B cell (primary cell): ENCODE measurements at places on chromosomes 12 and 14. TPM values are rescaled to one million over a fixed set of nuclear protein-coding genes. Genes with fewer than 3 reads are reported as not detected.

GRCh38 chr14:70416338-70416724 is 559 bp downstream of the SYNJ2BP start:
- H3K27ac ChIP-seq = peak overlapping the region; percentile 68
- peaks cover 2% of the 10 kb centered on the region for H3K36me3 ChIP-seq
- DNase-seq = no peak
- H3K4me3 ChIP-seq = peak overlapping the region; percentile 93
- no peaks in the 10 kb centered on the region for H3K27me3 ChIP-seq

DNA sequence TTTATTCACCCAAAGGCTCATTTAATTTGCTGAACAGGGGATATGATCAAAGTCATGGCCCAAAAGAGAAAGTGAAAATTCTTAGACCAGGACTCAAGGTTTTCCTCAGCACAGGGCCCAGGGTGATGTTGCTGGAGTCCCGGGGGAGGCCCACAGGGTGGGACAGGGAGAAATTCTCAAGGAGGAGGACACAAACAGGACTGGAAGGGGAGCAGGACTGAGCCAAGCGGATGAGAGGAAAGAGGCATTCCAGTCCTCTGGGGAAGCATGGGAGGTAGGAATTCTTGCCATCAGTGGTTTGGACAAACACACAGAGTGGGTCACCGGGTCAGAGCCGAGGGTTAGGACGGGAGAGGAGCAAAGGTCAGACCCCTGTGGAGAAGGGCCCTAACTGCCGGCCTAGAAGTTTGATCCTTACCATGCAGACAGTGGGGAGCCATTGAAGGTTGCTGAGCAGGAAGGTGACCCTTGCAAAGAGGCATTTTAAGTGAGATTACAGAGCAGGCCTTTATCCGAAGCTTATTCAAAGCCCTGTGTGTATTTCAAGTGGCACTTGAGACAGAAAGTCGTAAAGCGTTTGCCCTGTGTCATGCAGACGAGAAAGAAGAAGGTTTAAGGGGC is 68.4 kb upstream of the PTGR2 start:
- H3K4me1 ChIP-seq = peaks cover 58% of the 10 kb centered on the region
- H3K36me3 ChIP-seq = peaks cover 11% of the 10 kb centered on the region
- H3K27me3 ChIP-seq = no peaks in the 10 kb centered on the region
- H3K4me3 ChIP-seq = no peak overlapping the region
- no peak for DNase-seq
- peak overlapping the region; percentile 90 for H3K27ac ChIP-seq

- no peak overlapping the region for H3K27ac ChIP-seq
- H3K4me1 ChIP-seq = peaks cover 3% of the 10 kb centered on the region
- no peak overlapping the region for H3K4me3 ChIP-seq
- no peak for DNase-seq
Measured at GRCh38 chr12:15936751-15937150, 25.6 kb downstream of the DERA start.

BMP4 gene
- not detected in 2 replicates for total RNA-seq

DNA sequence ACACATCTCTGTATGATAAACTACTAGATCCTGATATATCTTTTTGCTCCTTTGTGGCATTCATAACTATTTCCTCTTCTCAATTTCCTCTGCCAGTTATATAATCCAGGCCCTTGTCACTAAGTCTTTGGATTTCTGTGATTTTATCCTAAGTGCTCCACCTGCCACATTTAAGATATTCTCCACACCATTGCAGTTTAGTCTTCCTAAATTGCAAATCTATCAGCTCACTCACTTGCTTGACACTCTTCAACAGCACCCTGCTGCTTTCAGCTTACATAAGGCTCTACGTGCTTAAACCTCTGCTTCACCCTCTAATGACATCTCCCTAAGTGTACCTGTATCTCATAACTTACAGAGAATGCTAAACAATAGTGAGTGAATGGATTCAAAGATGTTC is 1032.2 kb upstream of the SEL1L start:
- no peaks in the 10 kb centered on the region for H3K4me1 ChIP-seq
- no peak overlapping the region for H3K27ac ChIP-seq
- no peaks in the 10 kb centered on the region for H3K36me3 ChIP-seq
- DNase-seq = no peak
- no peaks in the 10 kb centered on the region for H3K27me3 ChIP-seq

MYF5 gene
- not detected in 2 replicates for total RNA-seq

GRCh38 chr12:113245695-113246477 is 24.6 kb downstream of the TPCN1 start:
- H3K36me3 ChIP-seq = no peaks in the 10 kb centered on the region
- no peaks in the 10 kb centered on the region for H3K27me3 ChIP-seq
- no peak overlapping the region for H3K27ac ChIP-seq

DNA sequence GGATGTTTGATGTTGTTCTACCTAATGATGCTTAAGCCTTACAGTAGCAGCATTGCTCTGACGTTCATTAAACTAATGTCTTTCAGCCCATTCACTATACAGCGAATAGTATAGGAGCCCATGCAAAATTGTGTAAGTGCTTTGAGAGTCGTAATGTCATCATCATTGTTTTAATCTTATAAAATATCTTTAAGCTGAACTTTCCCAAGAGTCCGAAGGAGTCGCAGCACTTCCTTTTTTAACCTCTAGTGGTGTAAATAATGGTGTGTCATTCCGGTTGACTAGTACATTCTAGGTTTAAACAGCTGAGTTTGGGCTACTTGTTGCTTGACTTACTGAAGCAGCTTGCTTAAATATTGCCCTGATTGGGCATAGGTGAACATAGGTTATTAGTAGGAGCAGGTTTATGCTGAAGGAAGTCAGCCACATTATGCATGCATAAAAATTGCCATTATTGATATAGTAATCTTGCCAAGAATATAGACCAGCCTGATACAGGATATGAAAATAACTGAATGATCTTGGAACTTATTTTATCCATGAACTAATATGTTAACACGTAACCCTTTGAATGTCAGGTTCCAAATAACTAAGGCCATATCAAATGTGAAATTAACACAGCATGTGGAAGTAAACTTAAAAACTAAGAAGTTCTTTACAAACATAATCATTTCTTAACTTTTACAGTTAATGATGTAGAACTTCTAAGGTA is 2.6 kb downstream of the WNK1 start:
- H3K4me3 ChIP-seq = peak overlapping the region; percentile 67
- DNase-seq = peak; percentile 60
- peaks cover 25% of the 10 kb centered on the region for H3K4me1 ChIP-seq
- H3K27ac ChIP-seq = no peak overlapping the region
- no peaks in the 10 kb centered on the region for H3K36me3 ChIP-seq

TMEM233 gene
- not detected in 2 replicates for total RNA-seq

DNA sequence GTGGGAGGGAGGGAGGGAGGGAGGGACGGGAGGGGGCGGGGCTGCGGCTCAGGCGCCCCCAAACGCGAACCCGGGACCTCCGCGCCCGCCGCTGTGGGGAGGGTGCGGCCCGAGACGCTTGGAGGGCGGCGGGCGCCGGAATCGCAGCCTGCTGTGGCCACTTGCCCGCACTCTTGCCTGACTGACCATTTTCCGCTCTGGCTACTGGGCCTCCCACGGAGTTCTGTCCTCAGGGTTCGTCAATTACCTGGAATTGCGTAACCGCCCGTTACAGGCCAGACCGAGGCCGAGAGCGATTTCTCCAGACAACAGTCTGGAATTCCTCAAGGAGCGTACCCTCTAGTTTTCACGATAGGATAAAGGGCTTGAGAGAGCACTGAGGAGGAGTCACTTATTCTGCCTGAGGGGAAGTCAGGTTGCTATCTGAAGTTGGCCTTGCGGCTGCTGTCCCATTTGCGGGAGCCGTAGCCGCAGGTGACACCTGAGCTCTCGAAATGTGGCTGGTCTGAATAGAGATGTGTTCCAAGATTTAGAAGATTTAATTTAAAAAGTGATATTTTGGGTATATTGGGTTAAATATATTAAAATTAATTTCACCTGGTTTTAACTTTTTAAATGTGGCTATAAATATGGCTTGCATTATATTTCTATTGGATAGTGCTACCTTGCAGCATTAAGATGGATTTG is 446 bp upstream of the ZNF641 start:
- H3K27me3 ChIP-seq = no peaks in the 10 kb centered on the region
- H3K4me1 ChIP-seq = peaks cover 7% of the 10 kb centered on the region
- H3K4me3 ChIP-seq = peak overlapping the region; percentile 80
- peak overlapping the region; percentile 73 for H3K27ac ChIP-seq
- DNase-seq = no peak

- no peak for DNase-seq
- no peak overlapping the region for H3K4me3 ChIP-seq
- no peaks in the 10 kb centered on the region for H3K4me1 ChIP-seq
Measured at GRCh38 chr12:120630104-120630892, 10.1 kb upstream of the CABP1 start.

DNA sequence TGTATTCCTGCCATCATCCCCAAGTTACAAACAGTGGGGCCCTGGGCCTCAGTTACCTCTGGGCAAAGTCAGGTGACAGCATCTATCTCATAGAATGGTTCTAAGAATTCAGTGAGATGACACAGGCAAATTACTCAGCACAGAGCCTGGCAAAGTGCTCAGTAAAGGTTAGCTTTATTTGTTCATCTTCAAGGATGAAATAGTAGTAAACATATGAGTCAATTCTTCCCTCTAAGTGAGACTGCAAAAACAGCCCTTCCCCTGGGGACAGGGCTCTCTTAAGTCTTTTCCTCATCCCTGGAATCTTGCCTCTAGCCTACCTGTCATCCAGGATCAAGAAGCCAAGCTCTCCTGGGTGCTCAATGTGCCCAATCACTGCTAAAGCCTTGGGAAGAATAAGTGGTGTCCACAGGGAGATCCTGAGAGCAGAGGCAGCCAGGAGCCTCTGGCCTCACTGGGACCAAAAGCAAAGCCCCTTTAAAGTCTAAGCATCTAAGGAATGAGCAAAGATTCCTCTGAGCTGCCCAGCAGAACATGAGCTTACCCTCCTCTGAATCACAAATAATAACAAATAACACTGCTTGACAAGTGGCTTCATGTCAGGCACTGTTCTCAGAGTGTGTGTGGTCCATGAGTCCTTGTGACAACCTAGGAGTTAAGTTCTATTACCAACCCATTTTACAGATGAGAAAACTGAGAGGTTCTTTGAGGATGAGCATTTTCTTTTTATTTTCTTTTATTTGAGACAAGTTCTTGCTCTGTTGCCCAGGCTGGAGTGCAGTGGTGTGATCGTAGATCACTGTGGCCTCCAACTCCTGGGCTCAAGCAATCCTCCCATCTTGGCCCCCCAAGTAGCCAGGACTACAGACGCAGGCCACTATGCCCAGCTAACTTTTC is 12.1 kb downstream of the NUAK1 start:
- no peak overlapping the region for H3K27ac ChIP-seq
- no peak for DNase-seq
- no peak overlapping the region for H3K4me3 ChIP-seq
- no peaks in the 10 kb centered on the region for H3K36me3 ChIP-seq

DNA sequence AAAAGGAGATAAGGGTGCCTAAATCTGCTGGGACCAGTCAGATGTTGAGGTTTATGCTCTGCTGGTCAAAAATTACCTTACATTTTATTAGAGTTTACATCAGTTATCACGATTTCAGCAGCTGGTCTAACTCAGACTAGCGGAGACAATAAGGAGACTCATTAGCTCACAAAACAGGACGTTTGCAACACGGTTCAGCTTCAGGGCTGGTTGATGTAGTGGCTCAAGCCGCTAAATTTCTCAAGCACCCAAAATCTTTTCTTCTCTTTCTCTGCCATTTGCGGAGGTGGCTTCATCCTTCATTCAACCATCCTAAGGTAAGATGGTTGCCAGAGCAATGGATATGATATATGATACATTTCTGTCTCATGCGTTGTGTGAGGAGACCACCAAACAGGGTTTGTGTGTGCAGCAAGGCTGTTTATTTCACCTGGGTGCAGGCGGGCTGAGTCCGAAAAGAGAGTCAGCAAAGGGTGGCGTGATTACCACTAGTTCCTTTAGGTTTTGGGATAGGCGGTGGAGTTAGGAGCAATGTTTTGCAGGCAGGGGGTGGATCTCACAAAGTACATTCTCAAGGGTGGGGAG is 30.3 kb upstream of the CLIP1 start:
- no peak overlapping the region for H3K4me3 ChIP-seq
- H3K27me3 ChIP-seq = no peaks in the 10 kb centered on the region
- DNase-seq = no peak
- no peaks in the 10 kb centered on the region for H3K36me3 ChIP-seq

MPHOSPH9 gene
- total RNA-seq = 40.4 and 45.1 TPM in 2 replicates

LRP1-AS gene
- total RNA-seq = not detected in 2 replicates

- H3K27me3 ChIP-seq = no peaks in the 10 kb centered on the region
- H3K4me3 ChIP-seq = no peak overlapping the region
- H3K36me3 ChIP-seq = no peaks in the 10 kb centered on the region
- DNase-seq = no peak
Measured at GRCh38 chr14:75640876-75641275, 19.8 kb downstream of the ERG28 start.

DNA sequence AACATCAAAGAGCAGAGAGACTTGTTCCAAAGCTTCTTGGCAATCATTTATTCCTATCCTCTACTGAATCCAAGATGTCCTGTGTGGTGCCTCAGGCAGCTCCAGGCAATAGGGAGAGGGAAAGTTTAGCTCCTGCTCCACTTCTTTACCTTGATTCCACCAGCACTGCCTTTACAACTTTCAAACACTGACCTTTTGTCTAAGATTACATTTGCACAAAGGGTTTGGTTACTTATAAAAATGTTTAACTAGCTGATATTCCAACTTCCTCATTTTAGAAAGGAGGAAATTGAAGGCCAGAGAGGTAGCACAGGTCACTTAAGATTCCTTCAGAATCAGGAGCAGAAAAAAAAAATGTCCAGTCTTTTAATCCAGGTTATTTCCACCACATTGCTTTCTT is 192.7 kb downstream of the BTG1 start:
- no peak for DNase-seq
- no peaks in the 10 kb centered on the region for H3K27me3 ChIP-seq
- no peak overlapping the region for H3K4me3 ChIP-seq
- H3K4me1 ChIP-seq = peaks cover 7% of the 10 kb centered on the region

MOAP1 gene
- 30.8 and 31.2 TPM in 2 replicates for total RNA-seq

GRCh38 chr12:104143002-104143401 is 5.0 kb upstream of the NFYB start:
- H3K4me3 ChIP-seq = no peak overlapping the region
- no peaks in the 10 kb centered on the region for H3K27me3 ChIP-seq
- no peak overlapping the region for H3K27ac ChIP-seq
- no peaks in the 10 kb centered on the region for H3K36me3 ChIP-seq
- H3K4me1 ChIP-seq = peaks cover 3% of the 10 kb centered on the region
